ENCODE measurements at places on chromosomes 4 and X.

GRCh38 chr4:140281828-140282552 lies 91.5 kb upstream of the SCOC start:
- DNase-seq = no peak

- no peak for DNase-seq
Measured at GRCh38 chr4:72076562-72076961, 44.8 kb downstream of the NPFFR2 start.

DNA sequence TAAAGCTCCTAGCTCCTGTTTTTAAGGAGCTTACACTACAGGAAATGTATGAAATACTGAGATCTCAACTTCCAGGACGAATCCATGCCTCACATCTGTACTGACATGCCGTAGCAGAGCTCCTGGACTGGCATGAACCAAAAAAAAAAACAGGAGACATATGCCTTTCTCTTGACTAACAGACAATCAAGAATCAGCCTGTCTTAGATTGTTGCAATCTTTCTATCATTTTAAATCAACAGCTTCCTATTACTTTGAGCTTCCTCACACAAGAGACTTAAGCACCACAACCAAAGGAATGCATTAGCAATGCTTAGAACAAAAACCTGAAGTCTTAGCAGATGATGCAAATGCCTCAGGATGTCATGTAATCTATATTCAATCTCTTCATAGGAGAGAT lies 34.7 kb upstream of the AREG start:
- no peak for DNase-seq

GRCh38 chrX:24285082-24285481 lies 28.8 kb downstream of the SUPT20HL2 start:
- DNase-seq = no peak

GRCh38 chrX:27598312-27598711 lies 8.2 kb downstream of the DCAF8L2 start:
- DNase-seq = no peak

DNA sequence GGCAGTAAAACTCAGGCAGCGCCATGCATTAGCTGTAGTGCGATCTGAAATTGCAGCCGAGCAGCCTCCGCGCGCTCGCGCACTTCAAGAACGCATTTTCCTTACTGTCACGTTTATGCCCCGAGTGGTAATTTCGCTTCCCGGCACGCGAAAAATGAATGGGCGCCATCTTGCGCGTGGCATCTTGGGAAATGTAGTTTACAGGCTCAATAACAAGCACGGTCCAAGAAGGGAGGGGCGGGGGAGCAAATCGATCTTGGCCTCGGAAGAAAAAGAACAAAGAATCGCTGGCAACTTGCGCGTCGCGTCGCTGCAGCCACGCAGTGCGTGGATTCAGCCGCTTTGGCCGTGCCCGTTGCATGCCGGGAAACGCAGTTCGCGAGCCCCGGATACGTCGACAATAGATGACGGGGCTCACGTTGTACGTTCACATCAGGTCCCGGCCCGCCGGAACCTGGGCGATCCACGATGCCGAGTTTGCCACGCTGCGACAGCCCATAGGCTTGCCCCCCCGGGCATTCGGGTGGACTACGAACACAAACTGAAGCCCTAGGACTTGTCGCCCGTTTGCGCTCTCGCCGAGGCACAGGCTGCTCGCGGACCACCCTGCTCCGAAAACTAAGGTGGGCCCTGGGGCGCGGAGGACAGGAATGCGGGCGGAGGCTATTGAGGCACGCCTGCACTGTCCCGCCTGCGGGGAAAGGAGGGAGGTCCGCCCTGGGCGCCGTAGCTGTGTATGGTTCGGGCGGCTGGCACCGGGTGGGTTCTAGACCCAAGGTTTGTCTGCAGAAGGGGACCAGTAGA lies at the start of gene FTSJ1:
Gene FTSJ1 (plus strand): TSS at position 426 of the 804 bp plus-strand sequence. CDS start 1,849 bp downstream, outside the sequence.
- DNase-seq = peak; percentile 75

DNA sequence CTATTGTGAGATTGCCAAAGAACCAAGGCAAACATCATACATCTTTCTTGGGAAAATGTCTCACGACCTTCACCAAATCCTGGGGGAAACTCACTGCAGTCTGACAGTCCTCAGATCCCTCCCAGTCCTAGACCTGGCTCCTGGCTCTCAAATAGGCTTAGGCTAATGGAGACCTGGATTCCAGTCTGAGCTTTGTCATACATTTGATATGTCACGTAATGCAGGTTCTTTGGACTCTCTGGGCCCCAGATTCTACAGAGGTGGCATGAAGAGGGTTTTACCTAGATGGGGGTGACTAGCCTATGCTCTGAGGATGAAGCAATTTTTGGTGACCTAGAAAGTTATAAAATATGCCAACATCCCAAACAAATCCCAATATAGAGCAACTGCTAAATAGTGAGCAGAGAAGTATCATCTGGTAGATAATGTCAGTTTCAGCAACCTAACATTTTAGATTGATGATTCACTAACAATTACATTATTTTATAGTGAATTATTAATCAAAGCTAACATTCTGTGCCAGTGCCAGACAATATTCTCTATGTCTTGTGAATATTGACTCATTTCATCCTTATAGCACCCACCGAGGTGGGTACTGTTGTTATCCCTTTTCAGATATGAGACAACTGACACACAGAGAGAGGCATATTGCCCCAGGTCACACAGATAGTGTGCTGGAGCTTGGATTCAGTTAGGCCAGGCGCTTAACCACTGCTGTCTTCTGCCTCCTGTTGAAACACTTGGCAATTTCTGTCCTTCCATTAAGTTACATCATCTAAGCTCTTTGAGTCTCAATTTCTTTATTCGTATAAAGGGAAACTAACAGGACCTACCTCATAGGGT lies 195.4 kb upstream of the MAMLD1 start:
- DNase-seq = no peak

GRCh38 chr4:26858947-26859401 lies 1.7 kb upstream of the STIM2 start:
- no peak for DNase-seq

GRCh38 chr4:95660719-95661118 lies 111.9 kb upstream of the UNC5C start:
- DNase-seq = no peak

GRCh38 chrX:22575161-22575845 lies 302.6 kb downstream of the CBLL2 start:
- no peak for DNase-seq

GRCh38 chrX:39018541-39018940 lies 217.3 kb downstream of the MID1IP1 start:
- DNase-seq = no peak

- no peak for DNase-seq
Measured at GRCh38 chrX:39204353-39204752, 403.1 kb downstream of the MID1IP1 start.

DNA sequence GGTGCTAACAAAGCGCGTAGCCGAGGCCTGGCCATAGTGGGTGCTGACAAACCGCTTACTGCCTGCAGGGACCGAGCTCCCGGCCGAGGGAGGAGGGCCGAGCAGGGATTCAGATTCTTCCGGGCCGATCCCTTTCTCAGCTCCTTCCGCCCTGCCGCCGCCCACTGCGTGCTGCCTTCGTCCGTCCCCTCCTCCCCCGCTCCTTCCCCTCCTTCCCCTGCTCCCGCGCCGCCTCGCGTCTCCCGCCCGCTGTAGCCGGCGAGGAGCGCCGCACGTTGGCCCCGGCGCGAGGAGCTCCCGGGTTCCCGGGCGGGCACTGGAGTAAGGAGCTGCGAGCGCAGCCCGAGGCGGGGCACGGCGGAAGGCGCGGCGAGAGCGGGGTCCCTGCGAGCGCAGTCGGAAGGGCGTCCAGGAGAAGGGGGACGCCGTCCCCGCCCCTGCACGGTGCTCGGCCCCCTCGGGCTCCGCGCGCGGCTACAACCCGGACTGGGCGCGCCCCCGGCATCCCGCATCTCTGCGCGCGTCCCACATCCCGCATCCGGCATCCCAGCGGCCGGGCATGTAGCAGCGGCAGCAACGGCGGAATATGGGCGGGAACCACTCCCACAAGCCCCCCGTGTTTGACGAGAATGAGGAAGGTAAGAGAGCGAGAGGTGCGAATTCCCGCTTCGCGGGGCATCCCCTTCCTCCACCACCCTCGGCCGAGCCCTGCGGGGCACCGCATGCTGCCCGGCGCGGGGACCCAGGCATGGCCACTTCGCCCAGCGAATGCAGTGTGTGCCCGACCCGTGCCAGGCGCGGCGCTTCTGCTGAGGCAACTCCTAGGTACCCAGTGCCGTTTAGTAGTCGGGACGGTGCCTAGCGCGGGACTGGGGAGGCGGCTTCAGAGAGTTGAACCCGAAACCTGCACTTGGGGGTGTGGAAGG lies at the start of gene STK32B:
Gene STK32B (plus strand): TSS at position 203 of the 926 bp plus-strand sequence.
- no peak for DNase-seq

GRCh38 chrX:132088864-132089263 lies 39.0 kb downstream of the FRMD7 start:
- no peak for DNase-seq

DNA sequence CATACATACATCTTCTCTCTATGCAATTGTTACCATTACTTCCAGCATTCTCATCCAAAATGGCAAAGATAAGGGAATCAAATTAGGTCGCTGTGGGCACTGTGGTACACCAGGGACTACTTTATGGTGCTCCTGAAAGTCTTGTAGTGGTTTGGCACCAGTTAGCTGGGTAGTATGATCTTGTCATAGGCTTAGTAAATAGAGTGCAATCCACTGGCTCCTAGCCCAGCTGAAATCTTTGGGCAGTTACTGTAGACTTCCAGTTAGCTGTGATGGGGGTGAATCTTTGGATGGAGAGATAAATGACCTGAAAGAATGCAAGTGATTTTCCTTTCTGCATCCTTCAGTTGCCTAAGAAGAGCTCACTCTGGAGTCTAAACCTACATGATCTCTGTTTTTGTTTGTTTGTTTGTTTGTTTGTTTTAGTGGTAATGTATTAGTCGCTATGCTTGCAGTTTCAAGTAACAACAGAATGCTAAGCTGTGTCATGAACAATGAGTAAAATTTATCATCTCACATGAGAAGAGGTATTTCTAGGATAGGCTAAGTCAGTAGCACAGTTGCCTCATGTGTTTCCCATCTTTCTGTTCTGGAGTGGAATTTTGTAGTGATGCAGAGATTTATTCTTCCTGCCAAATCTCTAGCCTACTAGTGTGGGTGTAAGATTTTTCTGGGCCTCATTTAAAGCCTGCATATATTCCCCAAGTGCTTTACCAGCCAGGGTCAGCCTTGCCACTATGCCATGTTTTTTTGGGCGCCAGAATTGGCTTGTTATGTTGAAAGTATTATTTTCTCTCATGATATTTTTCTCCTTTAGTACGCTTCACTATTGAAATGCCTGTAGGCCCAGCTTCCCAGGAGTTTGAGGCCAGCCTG lies 24.2 kb downstream of the HERC3 start:
- DNase-seq = no peak

GRCh38 chr4:113040793-113041192 lies 8.7 kb upstream of the ANK2 start:
- DNase-seq = no peak

GRCh38 chrX:84865113-84865512 lies 138.6 kb upstream of the APOOL start:
- no peak for DNase-seq

DNA sequence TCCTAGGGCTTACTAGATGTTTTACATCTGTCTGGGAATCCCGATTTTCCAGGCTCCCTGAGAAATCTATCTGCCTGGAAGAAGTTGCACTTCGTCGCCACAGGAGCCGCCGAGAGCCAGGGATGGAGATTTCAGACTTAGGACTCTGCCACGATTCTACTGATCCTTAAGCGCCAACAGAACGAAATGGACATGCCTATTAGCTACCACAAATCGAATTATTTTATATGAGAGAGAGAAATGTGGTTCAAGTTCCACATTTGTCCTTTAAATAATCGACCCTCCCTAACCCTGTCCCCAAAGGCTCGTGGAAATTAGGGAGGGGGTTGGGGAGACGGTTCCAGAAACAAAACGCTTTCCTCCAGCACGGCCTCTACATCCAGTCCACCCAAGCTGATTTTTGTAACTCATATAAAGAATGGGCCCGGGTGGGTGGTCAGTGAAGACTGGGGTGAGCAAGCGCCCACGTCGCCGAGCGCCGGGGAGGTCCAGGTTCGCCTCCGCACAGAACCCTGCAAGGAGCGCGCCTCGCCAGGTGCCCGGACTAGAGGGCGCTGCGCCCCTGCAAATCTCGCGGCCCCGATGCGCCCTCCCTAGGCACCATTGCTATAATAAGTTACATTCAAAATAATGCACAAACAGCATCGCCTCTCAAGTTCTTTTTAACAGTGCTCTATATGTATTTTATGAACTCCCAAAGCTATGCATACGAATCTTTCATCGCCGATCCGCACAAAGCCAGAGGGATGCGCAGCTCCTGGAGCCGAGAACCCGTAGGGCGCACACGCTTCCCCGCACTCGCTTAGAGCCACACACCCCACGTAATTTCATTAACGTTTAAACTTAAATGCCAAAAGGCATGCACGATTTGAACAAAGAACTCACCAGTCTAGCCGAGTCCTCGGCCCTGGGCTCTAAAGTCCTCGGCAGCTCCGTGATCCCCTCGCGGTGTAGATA lies 2.1 kb upstream of the FAT1 start:
- no peak for DNase-seq

- DNase-seq = no peak
Measured at GRCh38 chr4:157221426-157221894, 932 bp downstream of the GRIA2 start.

GRCh38 chr4:133720001-133720400 lies 481.6 kb downstream of the PABPC4L start:
- DNase-seq = no peak

- no peak for DNase-seq
Measured at GRCh38 chrX:48936429-48937053, 17.7 kb upstream of the PIM2 start.

DNA sequence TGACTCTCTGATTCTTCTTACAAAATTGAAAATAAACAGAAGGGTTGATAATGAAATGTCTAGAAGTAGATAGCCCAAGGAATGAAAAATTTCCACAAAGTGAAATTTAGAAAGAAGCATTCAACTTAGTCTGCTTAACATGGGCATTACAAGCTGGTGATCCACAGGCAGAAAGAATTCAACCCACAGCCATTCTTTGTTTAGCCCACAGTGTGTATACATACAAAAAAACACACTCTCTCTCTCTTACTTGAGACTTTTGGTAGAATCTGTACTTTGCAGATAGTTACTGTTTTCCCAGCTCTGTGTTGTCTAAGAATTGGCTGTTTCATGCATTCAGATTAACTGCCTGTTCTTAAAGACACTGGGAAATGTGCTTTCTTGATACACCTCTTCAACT lies 159.8 kb downstream of the SLC4A4 start:
- DNase-seq = no peak

- DNase-seq = no peak
Measured at GRCh38 chr4:38275331-38276100, 315.3 kb downstream of the PTTG2 start.

GRCh38 chr4:155787113-155787710 lies 28.4 kb downstream of the GUCY1B1 start:
- DNase-seq = no peak

GRCh38 chr4:16959305-16959704 lies 60.9 kb upstream of the LDB2 start:
- DNase-seq = no peak

GRCh38 chr4:127045861-127046260 lies 586.9 kb upstream of the INTU start:
- DNase-seq = no peak

- peak; percentile 35 for DNase-seq
Measured at GRCh38 chr4:48341776-48342605, 662 bp downstream of the SLAIN2 start.

Data from stimulated activated CD4-positive, alpha-beta T cell treated with anti-CD3 and anti-CD28 coated beads, Interleukin-12 subunit alpha, Interleukin-12 subunit beta, amount 100 ng/mL, for 48 hours (primary cell).